Activated CD4-positive, alpha-beta T cell treated with anti-CD3 and anti-CD28 coated beads, Interleukin-2, Interleukin-6, amounts not matched to agents 100 ng/mL and 50 ng/mL, durations not matched to agents 16 hours and 8 hours (primary cell): ENCODE measurements at places on chromosomes 1 and 21.

GRCh38 chr1:208206092-208206698 is 38.0 kb downstream of the PLXNA2 start:
- DNase-seq: no peak

GRCh38 chr1:10760566-10761502 is 35.6 kb downstream of the CASZ1 start:
- no peak for DNase-seq

DNA sequence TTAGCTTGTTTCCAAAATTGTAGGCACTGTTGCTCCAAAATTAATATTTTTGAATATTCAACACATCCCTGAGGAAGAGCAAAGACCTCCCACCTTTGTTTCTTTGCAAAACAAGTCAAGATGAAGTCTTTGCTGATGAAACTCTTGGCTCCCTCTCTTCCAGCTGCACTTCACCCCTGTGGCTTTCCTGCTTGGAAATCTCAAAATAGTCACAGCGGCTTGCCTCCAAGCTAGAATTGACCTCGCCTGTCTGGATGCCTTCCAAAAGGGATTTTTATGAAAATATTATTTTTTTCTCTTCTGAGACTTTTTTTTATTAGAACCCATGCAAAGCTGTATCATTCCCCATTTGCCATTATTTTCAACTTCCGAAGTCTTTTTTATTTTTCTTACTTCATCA is 71.1 kb upstream of the MROH9 start:
- DNase-seq: no peak

- no peak for DNase-seq
These were observed 31.4 kb downstream of the ZNF670 start for GRCh38 chr1:247047260-247047659.

DNA sequence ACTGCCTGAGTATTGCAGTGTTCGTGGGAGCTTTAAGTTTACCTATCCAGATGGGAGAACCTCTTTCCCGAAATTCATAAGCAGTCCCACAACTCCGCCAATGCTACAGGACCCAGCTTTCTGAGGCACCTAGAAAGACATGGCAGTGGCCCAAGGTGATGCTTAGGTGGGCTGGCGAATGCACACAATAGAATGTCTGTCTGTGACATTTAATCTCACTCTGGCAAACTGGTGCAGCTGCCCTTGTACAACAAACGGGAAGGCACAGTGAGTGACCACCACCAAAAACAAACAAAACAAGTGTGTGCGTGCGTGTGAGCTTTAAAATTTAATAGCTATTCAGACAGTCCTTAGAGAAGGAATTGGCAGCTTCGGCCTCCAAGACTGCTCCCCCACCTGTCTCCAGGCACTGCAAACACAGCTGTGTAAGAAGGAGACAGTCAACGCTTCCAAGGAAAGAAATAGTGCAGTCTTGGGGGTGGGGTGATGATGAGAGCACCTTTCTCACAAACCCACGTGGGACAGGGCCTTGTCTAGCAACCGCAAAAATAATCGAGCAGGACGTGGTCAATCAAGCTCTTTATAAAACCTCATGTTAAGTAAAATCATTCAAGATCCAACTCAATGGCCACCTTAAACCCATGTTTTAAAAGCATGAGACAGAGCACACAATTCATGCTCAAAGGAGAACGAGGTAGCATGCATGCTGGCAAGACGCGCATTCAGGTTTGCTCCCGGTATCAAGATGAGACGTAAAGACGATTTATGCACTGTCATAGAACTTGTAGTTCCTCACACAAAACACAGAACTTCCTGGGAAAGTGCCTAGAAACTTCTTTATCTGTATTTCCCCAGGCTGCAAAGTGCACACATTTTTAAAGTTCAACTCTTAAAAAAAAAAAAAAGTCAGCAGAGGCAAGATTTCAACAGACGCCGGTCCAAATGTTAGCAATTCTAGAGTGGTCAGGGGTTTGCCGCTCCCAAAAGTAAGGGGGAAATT is 84.1 kb downstream of the TM2D1 start:
- DNase-seq: no peak

DNA sequence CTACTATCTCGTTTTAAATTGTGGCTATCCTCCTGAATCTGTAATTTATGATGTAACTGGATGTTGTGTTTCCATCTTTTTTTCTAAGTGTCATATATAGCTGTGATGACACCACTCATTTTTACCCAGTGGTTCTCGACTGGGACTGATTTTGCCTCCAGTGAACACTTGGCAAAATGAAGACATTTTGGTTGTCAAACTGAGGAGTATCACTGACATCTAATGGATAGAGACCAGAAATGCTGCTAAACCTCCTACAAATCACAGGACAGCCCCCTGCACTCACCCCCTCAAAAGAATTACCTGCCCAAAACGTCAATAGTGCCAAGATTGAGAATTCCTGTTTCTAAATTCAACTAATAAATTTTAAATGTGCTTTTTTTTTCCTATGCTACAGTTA is 1.9 kb downstream of the TRMT13 start:
- no peak for DNase-seq

GRCh38 chr1:154906621-154907081 is 29.9 kb downstream of the PMVK start:
- no peak for DNase-seq

DNA sequence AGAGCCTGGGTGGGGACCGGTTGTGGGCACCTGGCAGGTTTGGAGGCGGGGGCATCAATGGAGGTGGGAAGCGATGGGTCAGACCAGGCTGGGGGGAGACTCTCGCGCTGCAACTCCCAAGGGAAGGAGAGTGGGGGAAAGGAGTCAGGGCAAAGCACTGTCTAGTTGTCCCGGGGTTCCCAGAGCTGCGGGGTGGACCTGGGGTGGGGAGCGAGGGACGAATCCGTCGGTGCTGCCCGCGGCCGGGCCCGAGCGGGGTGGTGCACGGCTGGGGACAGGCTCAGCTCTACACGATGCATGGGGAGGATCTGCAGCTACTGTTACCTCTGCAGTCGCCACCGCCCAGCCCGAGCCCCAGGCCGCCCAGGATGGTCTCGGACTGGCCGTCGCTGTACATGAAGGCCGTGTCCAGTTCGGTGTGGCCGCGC is 427 bp downstream of the AKR7A2 start:
- DNase-seq: peak; percentile 13

- no peak for DNase-seq
These were observed 33.5 kb upstream of the RAP1A start for GRCh38 chr1:111586112-111586511.

GRCh38 chr1:48186306-48186839 is 36.1 kb upstream of the SLC5A9 start:
- DNase-seq: no peak

DNA sequence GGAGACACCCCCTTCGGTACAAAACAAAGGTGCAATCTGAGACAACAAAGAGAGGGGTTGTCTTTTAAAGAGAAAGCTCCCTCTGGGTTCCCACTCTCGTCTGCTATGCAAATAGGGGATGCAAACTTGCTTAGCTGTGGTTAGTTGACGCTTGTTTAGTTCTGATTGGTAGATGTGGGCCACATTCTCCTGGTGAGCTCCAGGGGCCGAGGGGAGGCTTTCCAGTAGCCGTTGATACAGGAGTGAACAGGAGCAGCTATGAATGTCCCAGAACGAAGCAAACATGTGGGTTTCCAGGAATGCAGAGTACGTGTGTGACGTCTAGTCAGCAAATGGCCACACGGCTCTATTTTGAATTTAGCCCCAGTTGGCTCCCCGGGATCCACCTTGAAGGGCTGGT is 14.7 kb downstream of the TFF2 start:
- DNase-seq: no peak

DNA sequence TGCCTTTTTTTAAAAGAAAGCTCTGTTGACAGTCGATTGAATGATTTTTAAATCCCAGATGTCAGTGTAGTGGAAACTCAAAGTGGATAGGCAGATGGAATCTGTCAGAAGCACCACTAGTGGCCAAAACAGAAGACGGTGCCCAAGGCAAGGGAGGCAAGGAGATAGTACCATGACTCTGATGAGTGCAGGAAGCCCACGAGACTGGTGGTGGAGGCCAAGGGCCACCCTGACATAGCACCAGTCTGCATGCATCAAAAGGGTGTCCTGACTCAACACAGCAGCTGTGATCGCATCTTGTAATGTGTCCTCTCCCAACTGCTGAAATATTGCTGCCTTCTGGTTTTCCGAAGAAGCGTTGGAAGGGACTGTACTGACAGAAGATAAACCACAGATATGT is 124.1 kb upstream of the PAPPA2 start:
- DNase-seq: no peak

- no peak for DNase-seq
These were observed 298.2 kb upstream of the LRRC7 start for GRCh38 chr1:69269491-69269890.

- DNase-seq: peak; percentile 29
These were observed 51.4 kb downstream of the CDC7 start for GRCh38 chr1:91552091-91552490.

GRCh38 chr1:235500971-235501540 is 3.2 kb downstream of the B3GALNT2 start:
- DNase-seq: no peak

DNA sequence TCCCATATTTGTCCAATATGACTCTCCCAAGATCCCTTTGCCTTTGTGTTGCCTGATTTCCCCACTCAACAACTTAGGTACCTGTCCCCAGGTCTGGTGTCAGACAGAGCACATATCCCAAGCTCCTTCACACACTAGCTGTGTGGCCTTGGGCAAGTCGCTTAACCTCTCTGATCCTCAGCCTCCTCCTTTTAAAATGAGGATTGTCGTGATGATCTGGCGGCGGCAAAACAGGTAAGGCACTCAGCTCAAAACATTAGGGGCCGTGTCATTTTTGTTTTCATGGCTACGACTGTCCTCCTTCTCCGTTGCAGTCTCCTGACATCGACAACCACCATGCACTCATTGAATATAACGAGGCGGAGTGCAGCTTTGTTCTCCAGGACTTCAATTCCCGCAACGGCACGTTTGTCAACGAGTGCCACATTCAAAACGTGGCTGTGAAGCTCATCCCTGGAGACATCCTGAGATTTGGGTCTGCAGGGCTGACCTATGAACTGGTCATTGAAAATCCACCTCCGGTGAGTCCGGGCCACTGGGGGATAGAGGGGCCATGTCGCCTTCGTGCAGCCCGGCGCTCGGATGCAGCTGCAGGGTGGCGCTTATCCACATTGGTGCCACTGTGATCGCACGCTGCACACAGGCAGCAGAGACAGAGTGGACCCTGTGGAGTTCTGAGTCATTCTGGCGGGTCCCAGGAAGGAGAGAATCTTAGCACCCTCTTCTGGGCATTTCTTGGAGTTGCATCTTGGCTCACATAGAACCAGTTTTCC is 25.2 kb downstream of the FHAD1 start:
- peak; percentile 78 for DNase-seq

DNA sequence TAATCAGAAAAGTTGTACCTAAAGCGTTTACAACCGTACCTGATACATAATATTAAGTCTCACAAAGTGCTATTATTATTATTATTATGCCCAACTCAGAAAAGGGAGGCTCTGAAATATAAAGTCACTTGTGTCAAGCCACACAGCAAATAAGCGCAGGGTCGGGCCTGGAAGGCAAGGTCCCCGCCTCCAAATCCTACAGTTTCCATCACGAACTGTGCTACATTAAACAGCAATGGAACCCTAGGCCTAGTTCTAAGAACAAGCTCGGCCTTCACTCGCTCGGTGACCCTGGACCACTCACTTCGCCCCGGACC is 549 bp downstream of the PARS2 start:
- DNase-seq: peak; percentile 17

DNA sequence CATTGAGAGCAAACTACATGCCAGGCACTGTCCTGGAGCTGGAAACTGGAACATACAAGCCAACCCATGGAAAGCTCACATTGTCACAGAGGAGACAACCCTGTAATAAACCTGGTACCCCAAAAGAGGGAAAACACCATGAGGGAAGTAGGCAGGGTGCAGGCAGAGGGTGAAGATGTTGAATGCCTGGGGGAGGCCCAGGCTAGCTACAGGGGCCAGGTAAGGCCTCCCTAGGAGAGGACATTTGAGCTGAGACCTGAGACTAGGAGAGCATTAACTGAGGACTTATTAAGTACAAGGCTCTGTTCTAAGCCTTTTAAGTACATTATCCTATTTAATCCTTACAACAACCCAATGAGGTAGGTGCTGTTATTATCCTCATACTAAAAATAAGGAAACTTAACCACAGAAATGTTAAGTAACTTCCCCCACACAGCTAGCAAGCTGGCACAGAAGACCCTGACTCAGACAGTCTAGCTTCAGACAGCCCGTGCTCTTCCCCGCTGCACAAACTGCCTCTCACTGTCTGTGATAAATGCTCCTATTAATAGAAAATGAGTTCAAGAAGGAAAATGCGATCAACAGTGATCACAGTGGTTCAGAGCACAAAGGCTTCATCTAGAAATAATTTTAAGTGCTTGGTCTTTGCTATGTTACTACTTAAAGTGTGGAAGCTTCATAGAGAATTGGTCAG is 41.8 kb downstream of the ZNF281 start:
- DNase-seq: no peak

- DNase-seq: no peak
These were observed 21.2 kb downstream of the CCT8 start for GRCh38 chr21:29052224-29052623.

DNA sequence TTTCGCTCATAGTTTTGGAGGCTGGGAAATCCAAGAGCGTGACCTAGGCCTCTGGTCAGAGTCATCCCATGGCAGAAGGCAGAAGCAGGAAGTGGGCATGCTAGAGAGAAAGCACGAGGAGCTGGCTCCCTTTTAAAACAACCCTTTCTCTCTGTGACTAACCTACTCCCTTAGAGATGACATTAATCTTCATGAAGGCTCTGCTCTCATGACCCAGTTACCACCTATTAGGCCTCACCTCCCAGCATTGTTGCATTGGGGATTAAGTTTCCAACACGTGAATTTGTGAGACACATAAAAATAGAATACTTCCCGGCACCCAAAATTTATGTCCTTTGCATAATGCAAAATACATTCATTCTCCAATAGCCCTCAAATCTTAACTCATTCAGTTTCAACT is 223.1 kb upstream of the ST6GALNAC5 start:
- no peak for DNase-seq

DNA sequence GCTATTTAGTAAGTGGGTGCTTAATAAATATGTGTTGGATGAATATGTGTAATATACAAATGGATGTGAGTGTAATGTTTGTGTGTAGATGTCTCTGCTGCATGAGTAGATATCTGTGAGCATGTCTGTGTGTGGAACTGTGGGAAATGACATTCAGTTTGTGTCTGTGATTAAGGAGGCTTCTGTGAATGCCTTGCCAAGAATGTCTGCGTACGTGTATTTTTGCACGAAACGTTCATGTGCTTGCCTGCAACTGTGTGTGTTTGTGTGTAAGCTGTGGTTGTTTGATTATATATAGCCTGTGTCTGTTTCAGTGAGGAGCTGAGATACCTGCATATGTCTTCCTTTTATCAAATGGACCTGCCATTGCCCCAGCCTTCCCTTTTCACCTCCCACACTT is 13.8 kb downstream of the DMBX1 start:
- DNase-seq: no peak
